ENCODE measurements at places on chromosomes 2 and 18. TPM values are rescaled to one million over a fixed set of nuclear protein-coding genes. Genes with fewer than 3 reads are reported as not detected.
A peak's percentile ranks its signal among the peaks of the same experiment; 100 is the strongest.

Gene DLGAP1
- 18.5 TPM for total RNA-seq

Gene C1QL2
- not detected for total RNA-seq

Gene MARCO
- not detected for total RNA-seq

GRCh38 chr2:227455200-227455599 is 16.8 kb upstream of the AGFG1 start:
- no peak for DNase-seq

DNA sequence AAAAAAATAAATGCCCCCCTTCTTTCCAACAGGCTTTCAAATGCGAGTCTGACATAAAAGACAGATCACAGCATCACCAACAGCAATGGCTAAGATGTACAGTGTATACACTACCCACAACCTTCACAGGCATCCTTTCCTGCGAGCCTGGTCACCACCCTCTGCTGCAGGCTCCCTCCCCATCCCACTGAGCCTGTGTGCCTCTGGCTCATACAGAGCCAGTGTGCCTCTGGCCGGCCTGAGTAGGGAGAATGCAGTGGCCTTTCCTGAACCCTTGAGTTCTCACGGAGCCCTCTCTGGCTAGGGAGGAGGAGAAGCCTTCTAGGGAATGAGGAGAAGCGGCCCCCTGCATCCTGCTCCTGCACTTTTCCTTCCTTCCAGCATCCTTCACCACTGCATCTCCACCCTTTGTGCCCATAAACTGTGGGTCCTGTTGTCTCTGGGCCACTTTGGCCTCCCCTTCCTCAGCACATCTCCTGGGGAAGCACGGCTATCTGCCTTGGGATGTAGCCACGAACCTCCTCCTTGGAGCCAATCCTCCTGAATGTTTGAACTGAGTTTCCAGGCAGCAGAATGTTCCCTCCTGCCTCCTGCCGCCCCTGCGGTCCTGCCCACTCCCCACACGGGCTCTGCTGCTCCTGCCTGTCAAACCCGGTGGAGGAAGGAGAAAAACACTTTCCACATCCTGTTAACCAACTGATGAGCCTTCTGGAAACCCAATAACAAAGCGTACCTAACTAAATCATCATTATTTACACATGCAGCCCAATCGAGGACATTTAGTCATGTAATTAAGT is 22.5 kb downstream of the GYPC start:
- no peak for DNase-seq

- DNase-seq, result no peak
Observed at GRCh38 chr2:4527416-4527815, 824.0 kb downstream of the DCDC2C start.

DNA sequence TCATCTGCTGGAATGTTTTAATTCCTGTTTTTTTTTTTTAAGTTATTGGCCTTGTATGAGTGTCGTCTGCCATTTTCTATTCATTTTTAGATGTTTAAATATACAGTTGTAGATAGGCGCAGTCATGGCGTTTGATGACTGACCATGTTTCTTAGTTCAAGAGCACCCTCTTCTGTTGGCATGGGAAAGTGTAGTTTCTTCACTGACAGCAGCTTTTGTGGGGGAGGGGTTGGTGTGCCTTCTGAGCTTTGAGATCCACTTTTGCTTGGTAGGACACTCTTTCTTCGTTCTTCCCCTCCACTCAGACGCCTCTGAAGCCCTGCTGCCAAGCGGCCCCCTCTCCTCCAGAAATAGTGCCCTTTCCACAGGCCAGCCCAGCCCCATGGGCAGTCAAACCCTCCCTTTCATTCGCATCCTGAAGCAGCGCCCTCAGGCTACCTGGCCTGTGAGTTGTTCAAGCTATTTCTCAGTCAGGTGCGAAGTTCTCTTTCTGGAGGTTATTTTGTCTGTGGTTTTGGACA is 492.0 kb downstream of the TNS1 start:
- peak; percentile 87 for DNase-seq

- no peak for DNase-seq
Observed at GRCh38 chr18:61943175-61943964, 50.6 kb upstream of the RNF152 start.

Gene MC4R
- total RNA-seq, result 0.15 TPM

GRCh38 chr2:232667989-232668583 is 29.0 kb upstream of the GIGYF2 start:
- DNase-seq, result peak; percentile 17

Gene EVX2
- not detected for total RNA-seq

- DNase-seq, result no peak
Observed at GRCh38 chr2:230569298-230569697, 143.3 kb upstream of the CAB39 start.

Gene PSD4
- total RNA-seq, result 0.87 TPM

DNA sequence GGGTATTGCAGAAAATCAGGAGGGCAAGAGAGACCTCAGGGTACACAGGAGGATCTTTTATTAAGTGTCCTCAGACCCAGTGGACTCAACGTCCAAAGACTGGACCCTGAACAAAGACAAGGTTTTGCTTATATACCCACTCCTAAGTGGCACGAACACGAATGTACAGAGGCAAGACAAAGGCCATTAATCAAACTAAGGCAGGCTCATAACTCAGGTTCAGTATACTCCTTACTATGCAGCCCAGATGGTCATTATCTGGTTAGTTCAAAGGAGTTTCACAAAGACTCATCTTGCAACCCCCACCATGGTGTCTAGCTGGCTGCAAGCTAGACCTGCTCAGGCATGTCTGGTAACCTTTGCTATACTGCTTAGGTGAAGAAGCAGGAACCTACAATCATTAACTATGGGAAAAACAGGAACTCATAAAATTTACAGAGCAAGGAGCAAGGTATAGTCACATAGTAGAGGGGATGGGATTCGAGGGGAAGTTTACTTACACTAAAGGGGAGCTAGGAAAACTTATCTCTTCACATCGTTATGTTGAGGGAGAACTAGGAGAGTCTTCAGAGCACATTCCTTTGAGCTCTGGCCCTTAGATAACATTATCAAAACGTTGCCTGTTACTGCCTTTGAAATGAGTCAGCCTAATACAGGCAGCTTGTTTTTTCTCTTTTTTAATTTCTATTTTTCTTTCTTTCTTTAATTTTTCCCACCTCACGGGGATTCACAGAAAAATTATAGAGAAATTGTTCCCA is 33.9 kb downstream of the SLC4A3 start:
- DNase-seq, result no peak

Measured in neural progenitor cell (in vitro differentiated cells).